ENCODE measurements at places on chromosomes 1 and 21. TPM values are rescaled to one million over a fixed set of nuclear protein-coding genes. Genes with fewer than 3 reads are reported as not detected.
A peak's percentile ranks its signal among the peaks of the same experiment; 100 is the strongest.

Gene FCRLB
- total RNA-seq, result 5.3 TPM

Gene LCE1C
- total RNA-seq, result not detected

Gene TPTE
- not detected for total RNA-seq

Gene PHGDH
- total RNA-seq, result 60.8 TPM

Gene CCDC30
- total RNA-seq, result 2.6 TPM

Gene HAO2
- total RNA-seq, result not detected

Gene ZNF670
- total RNA-seq, result 3.7 TPM

Gene S100A12
- not detected for total RNA-seq

Gene SLC30A10
- not detected for total RNA-seq

Gene S100A14
- not detected for total RNA-seq

Gene OLFM3
- not detected for total RNA-seq

Gene GUK1
- total RNA-seq, result 331 TPM

Gene RHBDL2
- 2.7 TPM for total RNA-seq

DNA sequence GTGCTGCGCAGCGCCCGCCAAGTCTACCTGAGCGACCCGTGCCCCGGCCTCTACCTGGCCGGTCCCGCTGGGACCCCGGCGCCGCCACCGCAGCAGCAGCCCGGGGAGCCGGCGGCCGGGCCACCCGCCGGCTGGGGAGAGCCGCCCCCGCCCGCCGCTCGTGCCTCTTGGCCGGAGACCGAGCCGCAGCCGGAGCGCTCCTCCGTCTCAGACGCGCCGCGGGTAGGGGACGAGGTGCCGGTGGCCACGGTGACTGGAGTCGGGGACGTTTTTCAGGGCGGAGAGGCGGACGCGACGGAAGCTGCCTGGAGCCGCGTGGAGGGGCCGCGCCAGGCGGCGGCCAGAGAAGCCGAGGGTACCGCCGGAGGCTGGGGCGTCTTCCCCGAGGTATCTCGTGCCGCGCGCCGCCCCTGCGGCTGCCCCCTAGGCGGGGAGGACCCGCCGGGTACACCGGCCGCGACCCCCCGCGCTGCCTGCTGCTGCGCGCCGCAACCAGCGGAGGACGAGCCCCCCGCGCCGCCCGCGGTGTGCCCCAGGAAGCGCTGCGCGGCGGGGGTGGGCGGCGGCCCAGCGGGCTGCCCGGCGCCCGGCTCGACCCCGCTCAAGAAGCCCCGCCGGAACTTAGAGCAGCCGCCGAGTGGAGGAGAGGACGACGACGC lies 646 bp downstream of the IER5 start:
- no peak for DNase-seq

GRCh38 chr1:58649555-58649954 lies 50.3 kb downstream of the MYSM1 start:
- no peak for DNase-seq

- no peak for DNase-seq
Observed at GRCh38 chr1:38045401-38046332, 926 bp downstream of the POU3F1 start.

DNA sequence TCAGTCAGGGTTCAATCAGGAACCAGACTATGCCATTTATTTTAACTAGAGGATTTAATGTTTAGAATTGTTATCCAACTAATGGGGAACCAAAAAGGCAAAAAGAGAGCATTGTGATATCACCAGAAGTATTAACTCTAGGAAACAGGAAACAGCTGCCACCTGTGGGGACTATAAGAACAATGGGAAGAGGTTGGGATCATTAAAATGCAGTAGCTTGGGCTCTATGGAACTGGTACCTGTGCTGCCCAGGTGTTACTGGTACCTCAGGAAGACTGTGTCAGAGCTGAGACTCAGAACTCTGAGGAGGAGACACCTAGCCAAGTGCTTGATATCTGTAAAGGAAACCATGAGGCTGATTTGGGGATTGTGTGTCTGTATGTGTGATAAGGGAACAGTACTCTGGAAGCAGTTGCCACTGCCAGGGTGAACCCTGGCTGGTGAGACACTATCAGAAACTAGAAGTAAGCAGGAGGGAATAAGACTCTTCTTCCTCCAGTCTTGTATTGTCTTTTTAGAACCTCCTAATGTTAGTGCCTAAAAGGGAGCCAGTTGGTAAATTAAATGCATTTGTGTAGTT lies 49.4 kb downstream of the MAN1A2 start:
- DNase-seq, result no peak

DNA sequence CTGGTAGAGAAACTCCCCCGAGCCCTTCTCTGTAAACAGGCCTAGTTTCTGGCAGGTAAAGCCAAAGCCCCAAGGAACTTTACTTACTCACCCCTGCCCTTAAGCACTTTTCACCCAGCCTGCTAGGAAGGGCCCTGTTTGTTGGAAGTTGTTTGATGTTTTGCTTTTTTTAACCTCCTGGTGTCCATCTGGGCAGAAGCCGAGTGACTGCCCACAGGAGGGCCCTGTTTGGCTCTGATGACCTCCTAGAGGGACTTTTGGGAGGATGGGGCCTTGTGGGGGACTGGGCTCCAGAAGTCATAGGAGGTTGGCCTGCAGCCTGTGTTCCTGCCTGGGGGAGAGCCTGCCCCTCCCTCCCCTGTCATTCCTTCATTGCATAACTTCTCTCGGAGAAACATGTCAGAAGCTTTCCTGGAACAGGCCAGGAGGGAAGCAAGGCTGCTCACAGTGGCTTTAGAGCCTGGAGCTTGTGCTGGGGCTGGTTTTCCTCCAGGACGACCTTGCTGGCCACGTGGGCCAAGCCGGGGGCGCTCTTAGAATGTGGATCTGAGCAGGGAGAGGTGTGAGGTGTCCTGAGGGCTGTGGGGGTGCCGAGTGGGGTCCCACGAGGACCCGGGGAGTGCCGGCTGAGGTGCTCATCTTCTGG lies 33.9 kb downstream of the COQ8A start:
- no peak for DNase-seq

- no peak for DNase-seq
Observed at GRCh38 chr1:76059451-76059850, 15.1 kb upstream of the ST6GALNAC3 start.

- DNase-seq, result no peak
Observed at GRCh38 chr1:22691031-22691753, 19.4 kb upstream of the EPHB2 start.

DNA sequence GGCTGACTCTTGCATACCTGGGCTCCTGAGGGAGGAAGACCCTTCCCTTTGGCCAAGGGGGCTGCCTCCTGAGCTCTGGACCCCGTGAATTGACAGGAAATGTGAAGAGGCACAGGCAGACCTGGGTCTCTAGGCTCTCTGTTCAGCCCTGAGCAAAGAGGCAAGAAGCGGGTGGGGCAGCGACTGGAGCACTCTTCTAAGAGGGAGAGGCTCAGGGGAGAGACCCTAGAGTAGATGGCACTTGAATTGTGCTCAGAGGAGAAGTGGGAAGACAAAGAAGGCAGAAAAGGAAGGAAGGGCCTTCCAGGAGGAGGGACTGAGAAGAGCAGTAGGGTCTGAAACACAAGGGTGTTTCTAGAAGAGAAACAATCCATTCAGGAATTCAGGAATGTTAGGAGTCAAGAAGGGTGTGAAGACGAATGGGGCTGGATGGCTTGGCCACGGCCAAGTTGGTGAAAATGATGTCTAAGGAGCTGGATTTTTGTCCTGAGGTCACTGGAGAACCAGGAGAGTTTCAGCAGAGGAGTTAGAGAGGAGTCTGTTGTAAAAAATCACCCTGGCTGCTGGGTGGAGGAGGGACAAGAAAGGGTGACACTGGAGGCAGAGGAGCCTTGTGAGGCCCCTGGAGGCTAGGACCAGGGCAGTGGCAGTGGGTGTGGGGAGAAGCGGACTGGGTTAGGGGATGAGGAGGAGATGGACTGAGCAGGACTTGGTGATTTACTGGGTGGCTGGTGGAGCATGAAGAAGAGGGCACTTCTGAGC lies 5.3 kb downstream of the TIE1 start:
- DNase-seq, result no peak

DNA sequence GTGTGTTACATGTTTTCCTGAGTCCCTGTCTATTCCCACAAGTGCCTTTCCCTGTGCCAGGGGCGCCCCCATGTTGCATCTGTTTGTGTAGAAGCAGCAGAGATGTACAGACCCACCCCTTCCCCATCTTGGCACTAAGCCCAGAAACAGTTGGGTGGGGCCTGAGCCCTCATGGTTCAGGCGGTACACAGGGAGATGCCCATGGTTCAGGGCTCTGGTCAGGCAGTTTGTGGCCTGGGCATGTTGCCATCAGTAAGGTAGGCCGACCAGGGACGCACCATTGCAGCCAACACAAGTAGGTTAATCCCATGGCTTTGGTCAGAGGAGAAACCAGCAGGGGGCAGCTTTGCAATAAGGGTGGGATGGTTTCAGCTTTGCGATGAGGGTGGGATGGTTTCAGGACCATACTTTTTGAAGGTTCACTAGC lies 914 bp upstream of the ADGRB2 start:
- peak; percentile 67 for DNase-seq

DNA sequence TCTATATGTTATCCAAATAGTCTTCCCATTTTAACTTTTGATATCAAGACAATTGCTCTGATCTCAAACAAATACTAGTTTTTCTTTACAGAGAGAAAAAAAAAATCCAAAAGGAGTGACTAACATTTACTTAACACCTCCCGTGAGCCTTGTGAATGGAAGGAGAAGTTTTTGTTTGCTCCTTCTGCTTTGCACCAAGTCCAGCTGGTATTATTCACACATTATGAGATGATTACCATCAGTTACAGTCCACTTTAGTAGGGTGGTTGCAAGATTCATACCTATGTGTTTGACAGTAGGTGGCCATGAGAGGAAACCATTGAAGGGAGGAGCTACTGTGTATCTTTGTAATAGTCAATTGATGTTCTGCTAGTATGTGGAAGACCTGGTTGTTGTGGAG lies 443.4 kb upstream of the ZP4 start:
- DNase-seq, result no peak

DNA sequence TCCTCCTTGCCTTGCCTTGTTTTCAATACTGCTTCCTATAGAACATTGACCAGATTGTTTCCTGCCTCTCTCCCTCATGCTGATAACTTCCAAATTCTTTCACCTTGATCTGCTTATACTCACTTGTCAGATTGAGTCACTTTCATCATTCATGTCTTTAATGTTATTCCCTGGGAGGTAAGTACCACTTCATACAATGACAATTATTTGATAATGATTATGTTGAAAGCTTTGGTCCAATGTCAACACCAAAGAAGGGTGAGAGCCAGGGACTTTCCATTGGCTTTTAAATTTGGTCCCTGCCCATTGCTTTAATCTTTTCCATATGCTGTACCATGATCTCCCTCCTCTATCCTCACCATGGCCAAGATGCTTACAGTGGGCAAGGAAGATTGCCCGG lies 137.4 kb downstream of the SYT2 start:
- no peak for DNase-seq

DNA sequence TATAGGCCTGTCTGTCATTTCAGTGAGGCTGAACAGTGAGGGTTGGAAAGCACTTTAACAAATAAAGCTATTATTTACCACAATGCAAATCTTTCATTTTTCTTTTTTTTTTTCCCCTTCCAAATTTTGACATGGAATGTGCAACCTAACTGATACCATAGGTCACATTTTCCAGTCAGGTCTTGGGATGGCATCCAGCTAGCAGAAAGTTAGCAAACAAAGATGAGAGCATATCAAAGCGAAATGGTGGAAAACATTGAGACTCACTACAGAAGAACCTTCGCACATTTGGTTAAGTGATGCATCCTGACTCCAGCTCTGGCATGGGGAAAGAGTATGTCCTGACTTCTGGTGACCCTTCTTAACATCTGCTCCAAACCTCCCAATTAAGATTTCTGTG lies 105.1 kb upstream of the L1TD1 start:
- DNase-seq, result no peak

DNA sequence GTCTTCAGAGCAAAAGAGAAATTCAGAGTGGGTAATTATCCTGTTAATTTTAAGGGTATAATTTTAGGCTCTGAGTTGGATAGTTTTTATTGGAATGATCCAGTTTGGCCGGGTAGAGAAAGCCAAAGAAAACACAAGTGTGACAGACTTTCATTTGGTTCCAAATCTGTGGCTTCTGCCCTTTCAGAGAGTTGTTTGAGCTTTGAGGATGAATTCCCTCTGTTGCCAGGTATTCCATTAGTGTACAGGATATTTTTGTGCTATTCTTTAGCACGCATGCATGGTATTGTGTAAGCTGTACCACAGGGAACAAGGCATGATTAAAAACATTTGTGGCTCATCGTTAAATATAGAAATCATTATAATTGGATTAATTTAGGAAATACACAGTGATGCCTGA lies 384.4 kb downstream of the ADGRL2 start:
- DNase-seq, result no peak

- DNase-seq, result peak; percentile 41
Observed at GRCh38 chr1:169711469-169712308, at the start of gene SELL. TSS of gene SELL (minus strand) at chr1:169711620. CDS start at chr1:169711498, 122 bp downstream.

DNA sequence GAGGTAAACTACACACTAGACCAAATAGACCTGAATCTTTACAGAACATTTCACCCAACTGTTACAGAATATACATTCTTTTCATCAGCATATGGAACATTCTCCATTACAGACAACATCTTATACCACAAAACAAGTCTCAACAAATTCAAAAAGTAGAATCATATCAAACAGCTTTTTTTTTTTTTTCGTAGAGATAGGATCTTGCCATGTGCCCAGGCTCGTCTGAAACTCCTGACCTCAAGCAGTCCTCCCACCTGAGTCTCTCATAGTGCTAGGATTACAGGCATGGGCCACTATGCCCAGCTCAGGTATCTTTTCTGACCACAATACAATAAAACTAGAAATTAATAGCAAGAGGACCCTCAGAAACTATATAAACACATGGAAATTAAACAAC lies 36.5 kb downstream of the HSF2BP start:
- DNase-seq, result no peak

GRCh38 chr1:169793730-169794129 lies 977 bp downstream of the METTL18 start:
- no peak for DNase-seq

DNA sequence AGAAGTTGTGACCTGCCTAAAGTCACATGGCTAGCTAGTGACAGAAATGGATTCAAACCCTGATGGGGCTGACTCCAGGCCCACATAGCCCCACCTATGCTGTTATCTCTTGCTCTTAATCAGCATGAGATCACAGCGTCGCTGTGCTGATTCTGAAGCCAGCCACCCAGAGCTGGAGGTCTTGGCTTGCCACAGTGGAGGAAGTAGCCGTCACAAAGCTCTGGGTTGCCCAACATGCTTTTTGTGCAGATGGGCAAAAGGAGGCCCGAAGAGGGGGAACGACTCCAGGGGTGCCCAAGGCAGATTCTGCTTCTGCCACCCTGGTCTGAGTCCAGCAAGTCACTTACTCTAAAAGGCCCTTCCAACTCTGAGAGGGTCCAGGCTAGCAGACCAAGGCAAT lies 14.7 kb upstream of the MFSD2A start:
- DNase-seq, result no peak

DNA sequence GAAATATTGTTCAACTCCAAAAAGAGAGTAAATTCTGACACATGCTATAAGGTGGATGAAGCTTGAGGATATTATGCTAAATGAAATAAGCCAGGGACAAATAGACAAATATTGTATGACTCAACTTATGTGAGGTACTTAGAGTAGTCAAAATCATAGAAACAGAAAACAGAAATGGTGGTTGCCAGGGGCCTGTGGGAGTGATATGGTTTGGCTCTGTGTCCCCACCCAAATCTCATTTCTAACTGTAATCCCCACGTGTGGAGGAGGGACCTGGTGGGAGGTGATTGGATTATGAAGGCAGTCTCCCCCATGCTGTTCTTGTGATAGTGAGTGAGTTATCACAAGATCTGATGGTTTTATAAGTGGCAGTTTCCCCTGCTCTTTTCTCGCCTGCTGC lies 24.7 kb upstream of the DISP1 start:
- no peak for DNase-seq

GRCh38 chr1:166937329-166937728 lies 38.0 kb downstream of the ILDR2 start:
- no peak for DNase-seq

GRCh38 chr1:243364866-243365265 lies 109.0 kb downstream of the SDCCAG8 start:
- DNase-seq, result peak; percentile 51

Measured in Caki2 (cell line).